ENCODE measurements at places on chromosomes 4 and X.

- no peak for DNase-seq
Measured at GRCh38 chr4:83316459-83317165, 18.0 kb downstream of the HPSE start.

- DNase-seq = no peak
Measured at GRCh38 chrX:46994096-46994495, 81.9 kb downstream of the JADE3 start.

DNA sequence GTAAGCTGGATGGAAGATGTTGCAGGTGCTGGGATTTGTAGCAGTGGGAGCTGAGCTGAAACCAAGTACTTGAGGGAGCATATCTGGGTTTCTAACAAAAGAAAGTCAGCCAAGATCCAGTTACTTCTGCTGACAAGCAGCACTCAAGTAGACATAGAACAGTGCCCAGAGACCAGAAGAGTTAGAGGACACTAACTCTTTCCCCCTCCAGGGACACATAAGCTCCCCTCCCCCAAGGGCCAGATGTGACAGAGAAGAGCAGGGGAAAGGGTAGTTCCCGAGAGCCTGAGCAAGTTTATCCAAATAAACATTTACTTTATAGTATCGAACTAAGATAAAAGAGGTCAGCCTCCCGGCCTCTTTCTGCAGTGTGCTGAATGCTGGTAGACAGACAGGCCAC is 12.2 kb downstream of the TRPC3 start:
- DNase-seq = no peak

DNA sequence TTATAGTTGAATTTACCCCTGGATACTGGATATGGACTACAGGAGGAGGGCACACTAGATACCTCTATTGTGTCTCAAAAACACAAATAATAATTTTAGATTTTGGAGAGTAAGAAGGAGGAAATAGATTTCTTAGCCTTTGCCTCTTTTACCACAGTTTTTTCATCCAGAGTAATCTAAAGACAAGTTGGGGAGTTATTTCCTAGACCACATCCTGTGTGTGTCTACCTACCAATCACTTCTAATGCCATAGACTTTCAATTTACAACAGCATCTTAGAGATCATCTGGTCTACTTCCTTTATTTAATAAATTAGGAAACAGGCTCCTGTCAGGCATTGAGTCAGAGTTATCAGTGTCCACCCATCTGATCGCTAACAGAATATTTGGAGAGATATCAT is 191.5 kb downstream of the EDA start:
- no peak for DNase-seq

DNA sequence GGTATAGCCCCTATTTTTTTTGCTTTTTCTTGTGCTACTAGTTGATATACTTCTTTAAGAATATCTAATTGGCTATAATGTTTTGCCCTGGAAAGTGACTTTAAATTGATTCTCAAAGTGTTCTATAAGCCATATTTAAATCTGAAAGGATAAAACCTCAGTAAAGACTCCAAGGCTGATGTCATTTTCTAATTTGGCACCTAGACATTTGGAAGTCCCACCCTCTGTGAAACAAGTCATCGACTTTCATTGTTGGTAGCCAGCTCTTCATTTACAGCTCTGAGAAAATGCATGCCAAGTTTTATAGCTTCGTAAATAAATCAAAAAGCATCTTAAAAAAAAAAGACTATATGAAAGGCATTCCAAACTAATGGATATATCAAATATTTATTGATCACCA is 18.0 kb upstream of the STAG2 start:
- no peak for DNase-seq

- DNase-seq = no peak
Measured at GRCh38 chrX:41471786-41472185, 24.6 kb downstream of the NYX start.

GRCh38 chrX:68997911-68998310 is 167.3 kb downstream of the PJA1 start:
- no peak for DNase-seq

GRCh38 chrX:105758754-105759153 is 63.6 kb upstream of the NRK start:
- DNase-seq = no peak

DNA sequence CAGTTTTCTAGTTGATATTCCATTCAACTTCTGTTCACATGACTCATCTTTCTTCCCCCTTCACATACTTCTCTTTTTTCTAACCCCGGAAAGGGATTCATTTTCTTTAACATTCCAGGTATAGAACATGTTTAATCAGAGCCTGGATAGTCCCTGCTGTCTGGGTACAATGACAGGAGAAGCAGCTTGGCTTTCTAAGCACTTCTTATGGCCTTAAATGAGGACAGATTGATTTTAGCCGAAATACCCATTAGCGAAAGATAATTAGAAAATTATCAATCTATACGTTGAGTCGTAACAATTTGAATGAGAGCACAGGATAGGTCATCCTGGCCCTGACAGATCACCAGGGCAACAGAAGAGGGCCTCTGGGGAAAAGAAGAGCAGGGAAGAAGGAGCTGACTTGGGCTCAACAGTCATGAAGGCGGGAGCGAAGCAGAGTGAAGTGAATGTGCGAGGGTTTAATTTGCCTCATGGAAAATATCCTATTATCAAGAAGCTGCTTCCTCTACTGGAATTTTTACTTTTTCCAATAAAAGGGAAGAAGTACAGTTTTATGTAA is 62.2 kb downstream of the PPP1R2C start:
- no peak for DNase-seq

DNA sequence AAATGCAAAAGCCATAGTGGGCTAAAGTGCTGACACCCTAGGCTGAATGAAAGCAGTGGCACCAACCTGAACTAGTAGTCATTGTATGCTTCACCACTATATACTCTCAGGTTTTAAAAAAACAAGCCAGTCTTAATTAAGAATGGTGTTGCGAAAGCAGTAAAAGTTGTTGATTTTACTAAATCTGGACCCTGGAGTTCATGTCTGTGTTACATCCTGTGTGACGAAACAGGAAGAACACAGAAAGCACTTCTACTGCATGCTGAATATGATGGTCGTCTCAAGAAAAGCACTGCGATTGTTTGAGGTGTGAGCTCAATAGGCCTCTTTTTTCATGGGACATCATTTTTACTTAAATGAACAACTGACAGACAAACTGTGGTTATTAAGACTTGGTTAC is 24.2 kb upstream of the GDPD2 start:
- DNase-seq = no peak

- no peak for DNase-seq
Measured at GRCh38 chrX:47358387-47359065, 11.9 kb upstream of the ZNF157 start.

- DNase-seq = peak; percentile 0
Measured at GRCh38 chrX:50988649-50989048, 78.1 kb downstream of the BMP15 start.

DNA sequence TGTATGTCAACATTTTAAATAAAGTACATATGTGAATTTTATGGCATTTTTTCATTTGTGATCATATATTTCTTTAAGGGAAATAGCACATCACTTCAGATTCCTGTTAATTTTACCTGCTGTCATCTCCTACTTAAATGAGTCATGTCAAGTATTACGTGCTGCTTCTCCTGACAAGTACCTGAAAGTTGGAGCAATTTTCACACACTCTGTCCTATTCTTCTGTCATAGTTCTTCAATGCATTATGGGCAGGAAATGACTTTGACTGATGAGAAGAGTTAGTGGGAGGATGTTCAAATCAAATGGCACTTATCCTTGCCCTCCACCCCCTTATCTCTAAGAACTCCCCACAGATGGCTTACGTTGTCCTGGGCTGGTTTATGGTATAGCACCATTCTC is 64.2 kb upstream of the SYTL5 start:
- no peak for DNase-seq

- no peak for DNase-seq
Measured at GRCh38 chr4:76209881-76210280, 3.7 kb downstream of the SCARB2 start.
